ENCODE measurements at places on chromosomes 11 and 22.

- DNase-seq, result no peak
Measured at GRCh38 chr22:30824711-30825110, 130.0 kb downstream of the OSBP2 start.

DNA sequence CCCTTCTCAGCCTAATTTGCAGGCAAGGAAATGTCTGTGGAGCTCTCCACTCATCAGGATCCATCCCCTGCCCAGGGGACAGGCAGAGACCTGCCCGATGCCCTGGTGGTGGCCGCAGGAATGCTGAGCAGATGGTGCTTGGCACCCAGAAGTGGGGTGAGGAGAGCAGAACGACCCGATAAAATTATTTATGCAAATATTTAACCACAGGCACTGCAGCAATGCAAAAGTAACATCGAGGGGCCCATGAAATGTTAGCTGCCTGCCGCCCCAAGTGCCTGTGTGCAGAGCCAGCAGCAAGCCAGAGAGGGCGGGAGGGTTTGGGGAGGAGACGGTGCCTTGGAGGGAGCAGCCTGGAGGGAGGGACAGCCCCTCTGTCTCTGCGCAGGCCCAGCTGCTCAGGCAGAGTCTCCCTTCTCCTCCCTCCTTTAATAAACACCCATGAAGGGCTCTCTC lies 205.5 kb downstream of the CTTN start:
- DNase-seq, result no peak

DNA sequence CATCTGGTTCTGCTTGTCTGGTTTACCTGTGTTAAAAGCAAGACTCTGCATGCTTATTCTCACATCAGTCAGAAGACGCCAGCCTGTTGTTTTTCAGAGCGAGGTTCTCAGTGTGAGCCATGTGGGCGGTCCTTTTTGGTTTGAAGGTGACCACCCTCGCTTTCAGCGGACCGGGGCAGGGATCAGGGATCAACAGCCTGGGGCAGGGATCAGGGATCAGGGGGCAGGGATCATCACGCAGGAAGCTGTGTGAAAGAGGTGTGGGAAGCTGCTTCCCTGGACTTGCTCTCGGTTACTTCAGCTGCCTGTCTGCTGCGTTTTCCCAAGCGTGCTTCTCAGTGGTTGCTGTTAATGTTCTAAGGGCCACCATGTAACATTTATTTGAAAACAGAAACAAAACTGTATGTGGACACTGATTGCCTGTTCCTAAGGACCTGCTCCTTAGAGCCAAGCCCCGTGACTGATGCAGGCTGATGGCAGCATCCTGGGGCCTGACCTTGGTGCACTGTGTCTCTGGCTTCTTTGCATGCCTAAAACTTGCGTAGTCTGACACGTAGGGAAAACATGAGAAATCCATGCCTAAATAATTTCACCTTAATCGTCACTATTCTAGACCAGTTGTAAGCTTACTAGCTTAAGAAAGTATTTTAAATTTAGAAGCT lies 146.9 kb downstream of the ATXN10 start:
- no peak for DNase-seq

GRCh38 chr11:95445746-95446333 lies 214.8 kb upstream of the SESN3 start:
- DNase-seq, result no peak

DNA sequence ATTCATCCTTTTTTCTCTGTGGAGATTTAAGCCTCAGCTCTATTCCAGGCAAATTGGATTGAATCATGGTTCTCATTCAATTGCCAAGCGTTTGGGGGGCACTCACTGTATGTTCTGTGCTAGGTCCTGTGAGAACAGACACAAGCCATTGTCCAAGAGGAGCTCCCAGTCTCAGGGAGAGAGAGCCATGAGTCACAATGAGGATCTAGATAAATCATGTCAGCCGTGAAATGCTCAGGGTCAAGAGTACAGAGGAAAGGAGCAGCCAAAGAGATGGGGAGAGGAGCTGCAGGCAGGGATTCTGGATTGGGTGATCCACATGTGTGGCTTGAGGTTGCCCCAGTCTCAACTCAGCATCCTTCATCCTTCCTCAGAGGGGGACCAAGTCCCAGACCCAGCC lies 93.6 kb downstream of the FEZ1 start:
- DNase-seq, result no peak

DNA sequence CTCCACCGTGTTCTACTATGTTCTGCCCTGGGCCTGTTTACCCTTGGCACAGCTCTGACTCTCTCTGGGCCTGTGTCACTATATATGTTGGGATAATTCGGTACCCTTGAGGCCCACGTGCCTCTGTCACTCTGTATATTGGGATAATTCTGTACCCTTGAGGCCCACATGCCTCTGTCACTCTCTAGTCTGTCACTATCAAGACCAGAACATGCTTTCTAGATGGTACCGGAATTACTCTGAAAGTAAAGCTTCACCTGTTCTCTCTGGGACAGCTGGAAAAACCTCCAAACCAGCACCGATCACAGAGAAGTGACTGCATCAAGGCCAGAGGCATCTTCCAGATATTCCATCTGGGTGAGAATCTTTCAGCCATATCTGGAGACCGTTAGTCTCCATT lies 9.3 kb upstream of the FCHSD2 start:
- no peak for DNase-seq

- no peak for DNase-seq
Measured at GRCh38 chr11:69644071-69644961, 3.4 kb downstream of the CCND1 start.

DNA sequence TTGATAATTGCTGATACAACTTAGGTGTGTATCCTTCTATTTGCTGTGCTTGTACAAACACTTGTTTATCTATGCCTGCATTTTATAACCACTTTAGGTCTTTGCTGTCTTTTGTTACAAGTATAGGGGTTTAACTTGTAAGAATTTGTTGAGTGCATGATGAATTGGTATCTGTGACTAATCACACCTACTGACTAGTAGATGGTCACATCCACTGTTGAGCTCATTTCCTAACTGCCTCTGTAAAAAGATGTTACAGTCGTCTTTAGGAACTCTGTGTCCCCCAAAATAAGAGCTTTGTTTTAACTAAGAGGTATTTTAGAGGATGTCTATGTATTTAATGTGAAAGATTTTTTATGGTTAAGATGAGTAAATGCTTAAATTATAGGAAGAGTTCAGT lies 60.5 kb downstream of the HIPK3 start:
- no peak for DNase-seq

DNA sequence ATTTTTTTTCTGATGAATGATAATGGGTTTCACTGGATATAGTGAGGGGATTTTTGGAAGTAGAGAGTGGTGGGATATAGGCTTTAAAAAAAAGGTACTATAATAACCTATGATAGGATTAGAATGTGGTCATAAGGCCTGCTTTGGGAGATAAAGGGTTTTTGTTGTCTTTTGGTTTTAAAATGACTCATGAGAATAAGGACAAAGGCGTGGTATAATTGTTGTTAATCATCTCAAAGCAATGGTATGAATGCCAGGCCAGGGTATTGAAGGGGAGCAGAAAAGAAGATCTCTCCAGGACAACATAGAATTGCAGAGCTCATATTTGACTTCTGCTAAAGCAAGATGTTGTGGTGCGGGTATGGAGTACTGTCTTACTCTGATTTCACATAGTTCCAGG lies 579.4 kb downstream of the JRKL start:
- DNase-seq, result no peak

GRCh38 chr11:7421136-7421535 lies 64.2 kb upstream of the OLFML1 start:
- no peak for DNase-seq

GRCh38 chr22:18931905-18932652 lies 4.0 kb downstream of the PRODH start:
- DNase-seq, result no peak
